Neural progenitor cell (in vitro differentiated cells): ENCODE measurements at places on chromosomes 1 and 21.

DNA sequence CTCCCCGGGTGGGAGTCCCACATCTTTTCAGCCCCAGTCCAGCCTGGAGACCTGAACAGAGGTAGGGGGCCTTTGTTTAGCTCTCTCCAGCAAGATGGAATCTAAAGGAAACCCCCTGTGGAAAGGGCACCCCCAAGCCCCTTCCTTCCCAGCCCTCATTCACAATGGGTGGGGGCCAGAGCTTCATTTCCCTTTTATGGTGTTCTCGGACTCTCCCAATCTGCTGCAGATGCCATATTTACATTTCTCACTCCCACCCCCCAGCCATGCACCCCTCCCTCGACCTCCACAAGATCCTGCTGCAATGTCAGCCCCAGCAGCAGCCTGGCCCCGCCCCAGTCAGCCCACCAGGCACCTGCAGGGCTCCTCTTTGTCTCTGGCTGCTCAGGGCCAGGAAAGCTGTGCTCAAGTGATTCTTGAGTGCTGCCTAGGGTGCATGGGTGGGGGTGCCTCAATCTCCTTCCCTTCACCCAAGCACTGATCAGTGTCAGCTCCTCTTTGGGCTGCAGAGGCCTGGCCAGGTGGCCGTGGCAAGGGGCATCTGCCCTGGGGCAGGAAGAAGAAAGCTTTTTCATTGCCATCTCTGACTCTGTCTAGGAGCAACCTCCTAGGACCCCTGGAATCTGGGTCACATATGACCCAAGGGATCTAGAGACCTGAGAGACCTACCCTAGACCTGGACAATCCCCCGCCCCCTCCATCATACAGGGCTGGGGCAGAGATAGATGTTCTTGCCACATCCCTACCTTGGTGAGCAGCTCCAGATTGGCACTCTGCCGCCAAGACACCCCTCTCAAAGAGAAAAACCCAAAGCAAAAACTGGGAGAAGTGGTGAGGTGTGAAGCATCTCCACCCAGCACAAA is 1.7 kb downstream of the KIF21B start:
- DNase-seq = peak; percentile 44

- DNase-seq = no peak
Measured at GRCh38 chr1:215669806-215670491, 102.8 kb downstream of the KCTD3 start.

DNA sequence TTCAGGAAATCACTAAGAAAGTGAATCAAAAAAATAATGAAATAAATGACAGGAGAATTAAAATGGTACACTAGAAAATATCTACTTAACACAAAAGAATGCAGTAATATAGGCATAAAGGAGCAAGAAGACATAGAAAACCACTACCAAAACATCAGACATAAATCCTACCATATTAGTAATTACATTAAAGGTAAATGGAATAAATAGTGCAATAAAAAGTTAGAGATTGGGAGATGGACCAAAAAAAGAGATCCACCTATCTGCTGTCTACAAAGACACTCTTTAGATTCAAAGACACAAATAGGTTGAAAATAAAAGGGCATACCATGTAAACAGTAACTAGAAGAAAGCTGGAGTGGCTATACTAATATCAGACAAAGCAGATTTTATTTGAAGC is 167.0 kb upstream of the SAMSN1 start:
- DNase-seq = no peak

DNA sequence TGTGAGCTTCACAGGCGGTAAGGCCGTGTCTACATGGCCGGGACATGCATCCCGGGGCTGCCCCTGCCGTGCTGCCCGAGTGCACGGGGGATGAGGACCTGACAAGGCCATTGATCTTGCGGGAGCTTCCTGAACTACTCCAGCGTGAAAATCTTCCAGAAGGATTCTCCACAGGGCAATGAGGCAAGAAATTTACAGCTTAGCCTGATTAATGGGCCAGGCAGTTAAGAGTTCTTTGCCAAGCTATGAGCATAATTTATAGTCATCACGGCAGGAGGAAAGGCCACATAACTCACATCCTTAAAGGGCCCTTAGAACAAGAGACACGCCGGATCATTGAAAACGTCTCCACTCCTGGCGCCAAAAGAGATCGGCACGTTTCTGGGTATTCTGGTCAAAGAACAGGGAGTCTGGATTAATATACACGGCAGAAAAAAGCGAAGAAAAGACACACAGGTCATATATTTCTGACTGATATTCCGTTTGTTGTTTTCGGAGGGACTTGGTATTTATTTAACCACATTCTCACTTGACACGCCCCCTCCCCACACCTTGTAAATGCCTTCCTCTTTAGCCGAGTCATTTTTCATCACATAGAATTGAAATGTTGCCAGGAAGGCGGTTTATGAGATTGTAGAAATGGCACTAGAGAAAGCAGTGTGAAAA is 180.5 kb downstream of the DYRK1A start:
- DNase-seq = no peak

GRCh38 chr1:119829625-119830024 is 18.4 kb upstream of the REG4 start:
- no peak for DNase-seq

DNA sequence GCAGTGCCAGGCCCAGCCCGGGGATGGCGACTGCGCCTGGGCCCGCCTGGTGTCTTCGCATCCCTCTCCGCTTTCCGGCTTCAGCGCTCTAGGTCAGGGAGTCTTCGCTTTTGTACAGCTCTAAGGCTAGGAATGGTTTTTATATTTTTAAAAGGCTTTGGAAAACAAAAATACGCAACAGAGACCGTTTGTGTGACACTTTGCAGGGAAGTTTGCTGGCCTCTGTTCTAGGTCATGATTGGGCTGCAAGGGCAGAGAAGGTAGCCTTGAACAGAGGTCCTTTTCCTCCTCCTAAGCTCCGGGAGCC is 719 bp downstream of the SOD1 start:
- no peak for DNase-seq

DNA sequence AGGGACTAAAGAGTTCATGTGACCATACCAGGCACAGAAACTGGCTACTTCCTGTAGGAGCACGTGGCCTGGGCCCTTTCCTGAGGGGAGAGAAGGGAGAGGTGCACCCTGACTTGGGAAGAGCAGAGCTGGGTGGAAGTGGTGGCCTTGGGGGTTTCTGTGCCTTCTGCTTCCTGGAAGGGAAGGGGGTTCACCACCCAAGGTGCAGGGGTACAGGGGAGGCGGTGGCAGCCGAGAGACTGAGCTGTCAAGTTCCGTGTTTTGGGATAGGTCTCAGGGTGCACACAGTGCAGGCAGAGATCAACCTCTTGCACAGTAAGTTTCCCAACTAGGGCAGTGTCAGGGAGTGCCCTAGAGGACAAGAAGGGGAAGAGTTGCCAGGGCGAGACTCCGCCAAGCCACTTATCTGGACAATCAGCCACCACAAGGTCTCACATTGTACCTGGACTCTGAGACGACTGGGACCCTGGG is 10.1 kb downstream of the HECTD3 start:
- no peak for DNase-seq

- no peak for DNase-seq
Measured at GRCh38 chr1:89971600-89971999, 23.3 kb upstream of the ZNF326 start.

GRCh38 chr1:17156108-17156507 is 36.9 kb upstream of the PADI2 start:
- no peak for DNase-seq

DNA sequence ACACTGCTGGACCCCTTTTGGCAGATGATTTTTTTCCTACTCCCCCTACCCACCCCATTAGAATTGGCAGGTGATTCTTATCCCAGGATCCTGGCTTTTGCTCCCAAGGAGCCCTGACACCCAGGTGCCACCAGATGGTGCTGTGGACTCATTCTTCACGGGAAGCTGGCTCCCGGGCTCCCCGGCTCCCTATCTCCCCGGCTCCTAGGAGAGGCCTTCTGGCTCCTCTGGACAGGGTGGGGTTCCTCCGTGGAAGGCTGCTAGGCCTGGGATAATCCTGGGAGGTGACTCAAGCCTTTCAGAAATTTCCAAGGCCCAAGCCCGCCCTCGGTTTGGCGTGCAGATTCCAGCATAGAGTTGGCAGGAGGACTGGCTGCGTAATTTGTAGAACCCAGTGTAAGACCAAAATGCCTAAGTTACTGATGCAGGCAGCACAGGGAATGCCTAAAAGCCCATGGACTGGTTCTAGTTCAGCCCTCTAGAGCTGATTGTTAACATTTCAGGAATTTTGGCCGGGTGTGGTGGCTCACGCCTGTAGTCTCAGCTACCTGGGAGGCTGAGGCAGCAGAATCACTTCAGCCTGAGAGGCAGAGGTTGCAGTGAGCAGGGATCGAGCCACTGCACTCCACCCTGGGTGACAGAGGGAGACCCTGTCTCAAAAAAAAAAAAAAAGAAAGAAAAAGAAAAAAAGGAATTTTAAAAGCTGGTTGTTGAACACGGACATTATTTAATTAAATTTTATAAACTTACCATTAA is 6.8 kb upstream of the BSDC1 start:
- peak; percentile 89 for DNase-seq

GRCh38 chr1:94255476-94255875 is 18.1 kb upstream of the ARHGAP29 start:
- no peak for DNase-seq

GRCh38 chr1:219264561-219264960 is 90.9 kb downstream of the LYPLAL1 start:
- peak; percentile 46 for DNase-seq

DNA sequence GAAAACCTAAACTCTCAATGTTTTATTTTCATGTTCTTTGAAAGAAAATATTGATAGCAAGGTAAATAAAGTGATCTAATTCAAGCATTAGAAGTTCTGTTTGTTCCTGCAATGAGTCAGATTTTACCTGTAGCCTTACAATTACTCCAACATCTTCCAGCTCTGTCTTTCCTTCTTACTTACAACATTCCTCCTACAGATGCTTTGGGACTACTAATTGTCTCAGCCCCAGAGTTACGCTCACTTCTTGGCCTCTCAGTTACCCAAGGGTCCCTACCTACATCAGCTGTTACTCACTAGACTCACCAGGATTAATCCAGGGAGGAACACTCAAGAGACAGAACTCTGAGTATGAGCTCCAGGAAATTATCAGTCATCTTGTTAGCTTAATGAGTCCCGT is 26.4 kb downstream of the OR14A16 start:
- no peak for DNase-seq

GRCh38 chr1:41662765-41663437 is 178.4 kb upstream of the EDN2 start:
- DNase-seq = no peak

DNA sequence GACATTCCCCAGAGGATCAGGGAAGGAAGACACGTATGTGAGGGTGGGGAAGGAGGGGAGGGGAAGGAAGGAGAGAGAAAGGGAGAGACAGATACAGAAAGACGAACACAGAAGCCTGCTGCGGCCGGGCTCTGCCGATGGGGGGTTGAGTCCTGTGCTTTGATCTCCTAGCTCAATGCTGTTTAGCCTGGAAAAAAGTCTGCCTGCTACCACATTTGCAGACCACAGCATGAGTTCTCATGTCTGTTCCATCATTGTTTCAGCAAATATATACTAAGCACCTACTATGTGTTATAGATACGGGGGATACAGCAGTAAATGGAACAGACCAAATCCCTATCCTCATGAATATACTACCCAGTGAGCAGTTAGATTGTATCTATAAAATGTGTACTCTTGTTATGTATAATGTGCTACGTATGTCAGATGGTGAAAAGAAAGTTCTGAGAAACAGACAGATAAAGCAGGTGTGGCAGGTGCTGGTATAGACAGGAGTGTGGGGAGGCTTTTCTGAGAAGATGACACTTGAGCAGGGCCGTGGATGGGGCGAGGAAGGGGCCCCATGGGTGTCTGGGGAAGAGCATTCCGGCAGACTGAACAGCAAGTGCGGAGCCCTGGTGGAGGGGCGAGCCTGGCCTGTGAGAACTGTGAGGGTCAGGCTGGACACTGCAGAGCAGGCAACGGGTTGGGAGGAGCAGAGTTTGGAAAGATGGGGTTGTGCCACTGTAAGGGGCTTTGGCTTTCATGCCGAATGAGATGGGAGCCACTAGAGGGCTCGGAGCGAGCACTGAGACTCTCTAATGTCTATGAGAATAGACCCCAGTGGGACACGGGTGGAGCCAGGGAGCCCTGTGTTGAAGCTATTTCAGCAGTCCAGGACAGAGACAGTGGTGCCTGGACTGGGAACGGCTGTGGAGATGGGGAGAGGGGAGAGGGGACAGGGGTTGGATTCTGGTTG is 34.1 kb downstream of the KIAA1614 start:
- DNase-seq = peak; percentile 39

DNA sequence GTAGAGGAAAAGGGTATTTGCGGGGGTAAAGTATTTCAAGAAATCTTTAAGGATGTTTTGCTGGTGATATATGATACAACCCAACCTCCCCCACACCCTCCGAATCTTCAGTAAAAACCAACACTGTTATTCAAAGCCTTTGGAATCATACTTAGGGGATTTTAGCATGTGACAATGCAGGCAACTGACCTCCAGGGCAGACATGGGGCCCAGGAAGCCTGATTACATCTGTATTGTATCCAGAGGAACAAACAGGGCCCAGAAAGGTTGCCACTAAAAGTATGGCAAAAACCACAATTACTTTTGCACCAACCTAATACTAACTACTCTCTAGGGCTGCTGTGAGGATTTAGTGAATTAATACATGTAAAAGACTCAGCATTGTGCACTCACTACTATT is 43.9 kb upstream of the CNN3 start:
- DNase-seq = peak; percentile 54

GRCh38 chr1:180927348-180927747 is 14.7 kb downstream of the KIAA1614 start:
- no peak for DNase-seq

DNA sequence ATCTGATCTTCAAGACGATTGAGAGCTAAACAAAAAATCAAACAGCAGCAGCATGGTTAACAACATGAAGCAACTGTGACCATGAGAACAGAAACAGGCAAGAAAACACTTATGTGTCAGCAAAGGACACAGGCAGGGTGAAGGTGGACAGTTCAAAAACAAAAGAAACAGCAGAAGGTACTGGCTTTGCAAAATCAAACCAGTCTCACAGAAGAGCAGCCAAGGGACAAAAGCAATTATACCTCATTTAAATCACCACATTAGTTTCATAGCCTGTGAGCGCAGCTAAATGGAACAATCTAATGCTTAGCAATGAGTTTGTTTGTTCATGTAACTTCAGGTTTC is 59.1 kb downstream of the CAPN2 start:
- DNase-seq = no peak

- DNase-seq = no peak
Measured at GRCh38 chr1:215523128-215523861, 43.8 kb upstream of the KCTD3 start.

GRCh38 chr1:15724949-15725880 is 10.8 kb upstream of the SLC25A34 start:
- no peak for DNase-seq
